Right hindlimb (tissue), 1 donor: ENCODE measurements at places on chromosomes 6 and 20.

DNA sequence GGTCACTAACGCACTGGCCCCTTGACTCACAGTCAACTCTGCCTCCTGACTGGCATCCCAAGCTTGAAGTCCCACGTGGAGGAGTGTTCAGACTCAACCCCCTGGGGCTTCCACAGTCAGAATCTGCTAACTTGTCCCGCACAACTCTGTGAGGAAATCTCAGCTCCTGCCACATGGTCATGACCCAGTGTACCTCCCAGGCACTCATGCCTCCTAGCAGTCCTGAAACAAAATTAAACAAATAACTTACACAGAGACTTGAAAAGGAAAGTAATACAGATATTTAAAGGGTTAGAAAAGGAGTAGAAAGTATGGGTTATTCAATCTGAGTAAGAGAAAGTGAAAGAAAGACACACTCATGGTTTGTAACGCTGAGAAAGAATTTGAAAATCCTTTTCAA, 134.9 kb downstream of the GMDS start:
- DNase-seq = no peak

GRCh38 chr20:12798286-12798685, 210.5 kb upstream of the SPTLC3 start:
- no peak for DNase-seq

DNA sequence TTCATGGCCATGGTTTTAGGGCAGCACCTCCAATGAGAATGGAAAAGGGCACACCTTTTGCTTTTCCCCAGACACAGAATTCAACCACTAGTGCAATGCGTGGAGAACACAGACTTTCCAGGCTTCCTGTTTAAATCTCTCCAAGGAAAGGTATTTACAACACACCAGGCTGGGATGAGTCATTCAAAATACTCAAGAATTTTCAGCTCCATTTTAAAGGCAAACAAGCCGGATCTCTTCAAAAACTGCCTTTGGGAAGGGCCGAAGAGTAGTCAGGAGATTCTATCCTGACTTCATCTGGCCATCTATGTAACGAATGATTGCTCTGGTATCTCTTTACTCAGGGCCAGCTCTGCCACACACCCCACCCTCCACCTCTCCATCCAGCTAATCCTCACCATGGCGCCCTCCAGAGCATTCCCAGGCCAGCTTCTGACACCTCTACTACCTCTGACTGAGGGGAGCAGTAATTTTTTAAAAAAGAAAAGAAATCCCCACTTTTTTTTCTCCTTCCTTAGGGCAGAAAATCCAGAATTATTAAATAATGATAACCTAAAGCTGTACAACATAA, 254.6 kb downstream of the LY86 start:
- DNase-seq = no peak

GRCh38 chr6:148192310-148192709, 150.3 kb upstream of the SASH1 start:
- peak; percentile 35 for DNase-seq

DNA sequence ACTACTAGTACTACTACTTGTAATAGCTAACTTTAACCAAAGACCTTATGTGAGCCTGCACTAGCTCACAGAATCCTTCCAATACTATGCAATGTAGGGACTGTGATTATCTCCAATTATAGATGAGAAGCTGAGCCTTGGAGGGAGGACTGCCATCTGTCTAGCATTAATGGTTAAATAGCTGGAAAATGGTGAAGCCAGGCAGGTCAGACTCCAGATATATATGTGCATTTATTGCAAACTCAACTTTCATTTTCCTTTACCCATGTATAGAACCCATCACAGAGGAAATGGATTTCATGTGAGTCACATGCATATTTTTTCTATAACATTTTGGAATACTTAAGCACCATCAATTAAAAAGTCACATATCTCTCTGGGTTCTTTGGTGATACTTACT, 229.9 kb downstream of the BCAS1 start:
- no peak for DNase-seq

- DNase-seq = no peak
Observed at GRCh38 chr6:105608711-105609374, 206.0 kb upstream of the PREP start.

GRCh38 chr6:134537146-134537555, 219.2 kb upstream of the SGK1 start:
- DNase-seq = no peak

DNA sequence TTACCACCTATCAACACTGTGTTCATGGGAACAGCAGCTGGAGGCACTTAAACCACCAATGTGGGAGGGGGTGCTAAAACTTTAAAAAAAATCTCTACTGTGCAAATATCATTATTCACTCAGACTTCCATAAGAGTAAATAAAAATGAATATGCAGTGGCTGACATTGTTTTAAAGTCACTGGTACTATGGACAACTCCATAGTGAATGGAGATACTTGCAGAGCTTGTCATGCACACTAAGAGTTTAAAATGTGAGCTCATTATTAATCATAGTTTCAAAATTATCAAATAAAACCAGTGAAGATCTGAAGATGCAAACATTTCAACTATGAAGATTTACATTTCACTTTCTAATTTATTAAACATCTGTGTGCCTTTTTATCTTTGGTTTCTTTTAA, 54.4 kb downstream of the RFX6 start:
- DNase-seq = no peak

GRCh38 chr6:73455865-73456629, 4.0 kb upstream of the CGAS start:
- no peak for DNase-seq

DNA sequence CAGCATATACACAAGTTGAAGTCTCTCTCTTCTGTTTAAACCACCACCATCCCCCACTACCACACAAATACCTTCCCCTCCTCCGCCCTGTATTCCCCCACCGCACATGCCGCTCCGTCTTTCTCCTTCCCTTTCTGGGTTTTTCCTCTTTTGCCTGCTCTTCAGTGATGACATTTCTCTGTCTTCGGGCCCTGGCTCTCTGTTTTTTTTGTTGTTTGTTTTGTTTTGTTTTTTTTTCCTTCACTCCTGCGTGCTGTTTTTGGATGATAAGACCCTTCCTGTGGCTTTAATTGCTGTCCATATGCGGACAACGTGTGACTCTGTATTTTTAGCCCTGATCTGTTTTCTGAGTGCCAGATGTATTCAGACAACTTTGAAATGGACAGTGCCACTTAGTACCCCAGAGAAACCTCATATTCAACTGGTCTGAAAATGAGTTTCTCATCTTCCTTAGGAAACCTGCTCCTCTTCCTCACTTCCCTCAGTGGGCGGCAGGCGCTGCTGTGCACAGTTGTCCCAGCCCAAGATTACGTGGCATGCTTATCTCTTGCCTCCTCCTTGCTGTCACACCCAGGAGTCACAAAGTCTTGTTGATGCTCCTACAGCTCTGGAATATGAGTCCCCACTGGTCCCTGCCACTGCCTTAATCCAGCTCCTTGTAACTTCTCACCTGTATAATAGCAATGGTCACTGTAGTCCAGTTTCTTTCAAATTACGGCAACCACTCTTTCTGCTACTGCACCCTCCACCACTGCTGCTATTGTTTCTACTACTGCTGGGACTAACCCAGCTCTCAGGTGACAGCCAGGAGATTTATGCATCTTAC, 8.2 kb downstream of the PPP1R14C start:
- no peak for DNase-seq

GRCh38 chr20:62291251-62292066, 11.3 kb upstream of the ADRM1 start:
- DNase-seq = no peak

DNA sequence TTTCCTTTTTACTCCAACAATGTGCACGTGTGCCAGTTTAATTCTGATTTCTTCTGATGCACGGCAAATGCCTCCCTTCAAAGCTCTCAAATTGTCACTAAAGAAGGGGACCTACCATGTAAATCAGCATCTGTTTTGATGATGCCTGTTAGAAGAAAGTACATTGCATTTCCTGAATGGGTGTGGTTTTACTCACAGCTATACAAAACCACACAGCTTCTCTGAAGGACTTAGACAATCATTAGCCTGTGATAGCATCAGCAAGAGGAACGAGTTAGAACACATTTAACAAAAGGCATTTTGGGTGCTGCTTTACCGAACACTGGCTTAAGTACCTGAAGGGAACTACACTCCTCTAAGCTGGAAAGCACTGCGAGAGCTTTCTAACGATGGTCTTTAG, 109.4 kb downstream of the ATXN1 start:
- DNase-seq = no peak

- no peak for DNase-seq
Observed at GRCh38 chr20:50220093-50220893, 29.7 kb downstream of the CEBPB start.

- DNase-seq = no peak
Observed at GRCh38 chr20:11888648-11889047, 29.0 kb upstream of the BTBD3 start.

GRCh38 chr6:2183752-2184151, 61.7 kb downstream of the GMDS start:
- no peak for DNase-seq

DNA sequence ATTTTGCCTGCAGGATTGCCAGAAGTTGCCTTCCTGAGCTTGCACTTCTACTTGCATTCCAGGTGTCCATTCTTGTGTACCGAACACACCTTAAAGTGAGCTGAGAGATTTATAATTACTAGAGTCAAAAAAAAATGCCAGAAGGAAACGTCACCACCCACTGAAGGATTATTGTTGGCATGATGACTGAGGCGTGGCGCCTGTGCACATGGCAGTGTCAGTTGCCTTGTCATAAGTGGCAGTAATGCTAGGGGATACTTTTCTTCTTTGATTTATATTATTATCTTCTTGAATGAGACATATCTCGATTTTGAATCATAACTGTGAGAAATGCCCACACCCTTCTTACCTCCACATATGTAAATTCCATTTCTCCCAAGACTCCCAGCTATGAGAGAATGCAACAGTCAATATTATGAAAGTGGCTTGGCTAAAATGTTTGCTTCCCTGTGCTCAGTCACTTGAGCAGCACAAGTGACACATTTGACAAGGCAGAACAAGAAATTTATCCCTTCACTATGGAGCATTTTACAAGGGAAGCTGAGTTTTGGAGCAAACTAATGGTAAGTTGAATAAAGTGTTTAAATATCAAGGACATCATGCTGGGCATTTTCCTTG, 149.5 kb upstream of the SASH1 start:
- no peak for DNase-seq

- no peak for DNase-seq
Observed at GRCh38 chr20:2671977-2672376, 8.0 kb upstream of the IDH3B start.

- no peak for DNase-seq
Observed at GRCh38 chr6:134081506-134081905, 29.1 kb upstream of the SLC2A12 start.

DNA sequence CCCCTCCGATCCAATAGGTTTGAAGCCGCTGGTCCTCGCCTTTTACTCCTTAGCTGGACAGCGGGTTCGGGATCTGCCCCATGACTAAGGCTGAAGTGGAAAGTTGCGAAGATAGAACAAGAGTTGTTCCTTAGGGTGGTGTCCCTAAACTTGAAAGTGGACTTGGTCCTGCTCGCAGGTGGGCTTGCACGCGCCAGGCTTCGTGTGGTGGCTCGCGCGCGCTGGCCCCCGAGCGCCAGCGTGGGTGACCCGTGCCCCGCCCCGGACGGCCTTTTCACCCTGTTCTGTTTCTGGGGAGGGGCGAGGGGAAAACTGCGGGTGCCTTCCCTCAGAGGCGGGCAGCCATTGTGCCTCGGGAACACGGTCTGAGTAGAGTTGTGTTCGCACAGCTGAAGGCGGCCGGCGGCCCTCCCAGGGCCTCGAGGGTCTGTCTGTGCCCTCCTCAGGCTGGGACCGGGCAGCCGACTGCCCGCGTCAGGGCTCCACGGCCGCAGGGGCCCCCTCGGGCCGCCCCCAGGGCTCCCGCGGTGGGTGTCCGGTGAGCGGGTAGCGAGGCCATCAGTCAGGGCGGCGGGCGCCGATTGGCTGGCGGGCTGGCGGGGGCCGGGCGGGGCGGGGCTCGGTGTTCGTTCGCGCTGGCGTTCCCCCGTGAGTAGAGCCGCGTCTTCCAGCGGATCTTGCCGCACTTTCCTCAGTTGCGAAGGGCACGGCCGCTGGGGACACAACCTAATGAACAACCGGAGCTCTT, 33.0 kb downstream of the RREB1 start:
- DNase-seq = peak; percentile 94

- no peak for DNase-seq
Observed at GRCh38 chr6:77502981-77503380, 39.7 kb upstream of the HTR1B start.

DNA sequence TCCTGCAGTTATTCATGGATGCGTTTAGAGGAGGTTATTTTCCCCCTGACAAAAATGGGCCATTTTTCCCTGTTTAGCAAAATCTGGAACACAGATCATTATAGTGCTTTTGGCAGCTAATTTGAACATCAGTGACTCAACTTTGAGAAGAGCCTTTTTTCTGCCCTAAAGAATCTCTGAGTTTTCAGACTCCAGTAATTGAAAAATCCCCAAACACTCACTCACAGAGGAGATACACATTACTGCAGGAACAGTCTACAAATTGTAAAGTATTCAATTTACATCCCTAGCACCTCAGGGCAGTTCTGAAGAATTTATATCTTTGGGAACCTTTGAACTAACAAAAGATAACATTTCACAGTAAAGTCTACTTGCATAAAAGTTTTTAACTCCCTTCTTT, 966.6 kb upstream of the SLC35B3 start:
- DNase-seq = no peak

DNA sequence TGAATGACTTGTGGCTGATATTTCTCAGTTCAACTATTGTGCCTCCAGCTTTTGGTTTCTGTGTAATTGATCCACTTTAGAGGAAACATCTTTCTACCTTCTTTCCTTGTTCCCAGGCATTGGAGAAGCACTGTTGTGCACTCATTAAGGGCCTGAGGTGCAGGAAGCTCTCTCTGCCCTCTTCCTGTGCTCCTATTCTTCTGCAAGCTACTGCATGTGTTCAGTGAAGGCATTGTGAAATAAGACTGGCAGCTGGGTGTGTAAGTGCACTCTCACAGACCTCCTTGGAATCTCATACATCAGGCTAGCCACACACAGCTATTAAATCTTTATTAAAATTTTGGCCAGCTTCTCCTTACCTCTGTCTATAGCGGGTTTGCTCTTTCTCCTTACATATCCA, 177.8 kb downstream of the OGFRL1 start:
- DNase-seq = no peak

DNA sequence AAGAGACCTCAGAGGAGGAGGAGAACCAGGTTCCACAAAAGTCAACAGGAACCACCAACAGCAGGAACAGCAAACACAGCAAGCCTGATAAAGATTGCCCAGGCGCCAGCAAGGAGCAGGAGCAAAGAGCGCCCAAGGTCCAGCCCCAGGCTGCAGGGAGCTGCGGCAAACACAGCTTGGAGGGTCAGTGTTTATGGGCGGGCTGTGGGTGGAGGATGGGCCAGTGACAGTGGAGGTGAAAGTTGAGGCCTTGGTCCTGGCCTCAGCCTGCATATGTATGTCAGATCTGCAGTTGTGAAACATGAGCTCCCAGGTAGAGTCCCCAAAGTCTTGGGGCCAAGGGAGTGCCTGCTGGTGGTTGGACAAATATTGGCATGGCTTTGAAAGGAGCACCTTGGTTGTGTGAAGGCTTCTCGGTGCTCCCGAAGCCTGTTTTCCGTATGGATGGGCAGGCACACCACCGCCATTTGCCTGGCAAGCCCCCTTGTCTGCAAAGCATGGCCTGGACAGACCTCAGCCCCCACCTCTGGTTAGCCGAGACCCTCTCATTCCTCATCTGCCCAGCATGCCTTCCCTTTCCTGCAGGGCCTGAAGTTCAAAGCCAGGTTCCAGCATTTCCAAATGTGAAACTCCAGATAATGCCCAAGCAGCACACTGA, 2.0 kb upstream of the CAPN11 start:
- DNase-seq = no peak
